ENCODE measurements at places on chromosomes 12 and 14. TPM values are rescaled to one million over a fixed set of nuclear protein-coding genes. Genes with fewer than 3 reads are reported as not detected.

Gene PPP1R36
- polyA plus RNA-seq, result 0.31 TPM

Gene HPD
- polyA plus RNA-seq, result 0.31 TPM

Gene SSTR1
- polyA plus RNA-seq, result 1.3 TPM

GRCh38 chr12:65999564-66000280 is 130.8 kb downstream of the LLPH start:
- no peak for DNase-seq

GRCh38 chr12:29804019-29804418 is 20.3 kb upstream of the TMTC1 start:
- no peak for DNase-seq

DNA sequence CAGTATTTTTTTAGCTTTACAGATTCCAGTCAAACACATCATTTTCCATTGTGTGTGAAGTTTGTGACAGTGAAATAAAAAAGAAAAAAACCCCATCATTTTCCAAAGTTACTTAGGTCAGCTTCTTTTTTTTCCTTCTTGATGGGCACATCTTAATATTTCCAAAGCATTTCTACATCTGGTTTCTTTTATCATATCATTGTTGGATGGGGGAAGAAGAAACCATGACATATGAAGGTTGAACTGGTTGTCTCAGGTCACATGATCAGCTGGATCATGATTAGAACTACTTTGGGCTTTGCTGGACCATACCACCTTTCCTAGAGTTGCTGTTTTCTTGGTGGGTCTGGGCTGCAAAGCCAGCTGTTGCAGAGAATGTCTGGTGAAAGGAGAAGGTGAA is 59.8 kb downstream of the FOS start:
- DNase-seq, result no peak

DNA sequence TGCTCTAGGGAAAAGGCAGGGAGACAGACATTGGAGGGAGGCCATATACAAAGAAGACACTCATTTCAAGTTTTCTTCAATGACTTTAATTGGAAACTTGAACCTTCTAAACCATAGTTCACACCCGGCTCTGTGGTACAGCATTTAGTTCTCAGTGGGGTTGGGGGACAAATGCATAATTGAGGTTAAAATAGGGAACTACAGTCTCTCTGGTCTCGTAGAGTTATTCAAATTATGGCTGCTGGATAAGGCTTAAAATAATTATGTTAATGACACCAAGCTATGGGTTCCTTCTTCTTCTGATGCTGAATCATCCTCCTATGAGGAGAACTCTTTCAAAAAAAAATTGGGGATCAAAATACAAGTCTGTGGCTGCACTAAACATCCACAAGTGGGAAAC is 3.8 kb upstream of the RPAP3 start:
- no peak for DNase-seq

DNA sequence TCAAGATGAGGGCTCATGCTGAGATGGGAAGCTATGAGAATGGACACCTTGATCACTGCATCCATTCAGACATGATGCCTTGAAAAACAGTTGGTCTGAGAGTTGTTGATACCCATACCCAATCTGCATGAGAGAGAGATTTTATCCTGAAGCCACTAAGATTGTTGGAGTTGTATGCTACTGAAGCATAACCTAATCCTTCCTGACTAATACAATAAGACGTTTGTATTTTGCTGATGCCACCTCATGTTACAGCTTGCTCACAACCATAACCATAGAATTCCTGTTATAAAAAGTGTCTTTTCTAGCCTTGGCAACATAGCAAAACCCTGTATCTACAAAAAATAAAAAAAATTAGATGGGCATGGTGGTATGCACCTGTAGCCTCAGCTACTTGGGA is 12.7 kb upstream of the SERPINA1 start:
- no peak for DNase-seq

DNA sequence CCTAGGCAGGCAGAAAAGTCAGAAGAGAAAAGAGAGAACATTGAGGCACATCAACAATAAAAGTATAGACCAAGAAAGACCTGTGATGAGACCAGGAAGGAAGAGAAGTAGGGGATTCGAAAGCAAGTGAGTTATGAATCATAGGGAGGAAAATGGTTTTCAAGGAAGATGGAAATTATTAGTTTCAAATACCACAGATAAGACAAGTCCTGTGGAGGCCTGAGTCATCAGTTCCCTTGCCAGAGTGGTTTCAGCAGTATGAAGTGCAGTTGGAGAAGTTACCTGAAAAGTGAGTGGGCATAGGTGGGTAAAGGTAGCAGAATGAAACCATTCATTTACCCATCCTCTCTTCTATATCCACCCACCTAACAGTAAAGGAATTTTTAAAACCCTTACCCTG is 25.2 kb upstream of the TSPAN8 start:
- no peak for DNase-seq

DNA sequence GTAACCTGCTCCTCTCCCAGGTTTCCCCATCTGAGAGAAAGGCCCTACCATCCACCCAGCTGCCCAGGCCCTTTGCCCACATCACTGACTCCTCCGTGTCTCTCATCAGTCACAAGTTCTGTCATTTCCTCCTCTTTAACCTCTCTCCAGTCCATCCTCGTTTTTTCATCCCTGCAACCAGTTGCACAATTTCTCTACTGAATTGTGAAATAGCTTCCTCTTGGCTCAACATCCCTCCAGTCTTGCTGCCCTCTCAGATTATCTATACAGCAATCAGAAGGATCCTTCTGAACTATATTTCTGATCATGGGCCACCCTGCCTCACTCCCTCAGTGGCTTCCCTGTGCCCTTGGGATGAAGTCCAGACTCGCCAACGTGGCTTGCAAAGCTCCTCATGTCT is 6.8 kb downstream of the FAM161B start:
- DNase-seq, result no peak
